Lung (tissue), 17 donors: ENCODE measurements at places on chromosomes 12 and 14. TPM values are rescaled to one million over a fixed set of nuclear protein-coding genes. Genes with fewer than 3 reads are reported as not detected.

Gene NPAS3
- 0.48 TPM for total RNA-seq

Gene NRIP2
- total RNA-seq, result 1.1 TPM

Gene CLECL1
- total RNA-seq, result 0.74 TPM

Gene TRIAP1
- total RNA-seq, result 16.9 TPM

Gene PTPN6
- total RNA-seq, result 38.2 TPM

Gene GPR135
- 4.6 TPM for total RNA-seq
